ENCODE measurements at places on chromosomes 1 and 21.

DNA sequence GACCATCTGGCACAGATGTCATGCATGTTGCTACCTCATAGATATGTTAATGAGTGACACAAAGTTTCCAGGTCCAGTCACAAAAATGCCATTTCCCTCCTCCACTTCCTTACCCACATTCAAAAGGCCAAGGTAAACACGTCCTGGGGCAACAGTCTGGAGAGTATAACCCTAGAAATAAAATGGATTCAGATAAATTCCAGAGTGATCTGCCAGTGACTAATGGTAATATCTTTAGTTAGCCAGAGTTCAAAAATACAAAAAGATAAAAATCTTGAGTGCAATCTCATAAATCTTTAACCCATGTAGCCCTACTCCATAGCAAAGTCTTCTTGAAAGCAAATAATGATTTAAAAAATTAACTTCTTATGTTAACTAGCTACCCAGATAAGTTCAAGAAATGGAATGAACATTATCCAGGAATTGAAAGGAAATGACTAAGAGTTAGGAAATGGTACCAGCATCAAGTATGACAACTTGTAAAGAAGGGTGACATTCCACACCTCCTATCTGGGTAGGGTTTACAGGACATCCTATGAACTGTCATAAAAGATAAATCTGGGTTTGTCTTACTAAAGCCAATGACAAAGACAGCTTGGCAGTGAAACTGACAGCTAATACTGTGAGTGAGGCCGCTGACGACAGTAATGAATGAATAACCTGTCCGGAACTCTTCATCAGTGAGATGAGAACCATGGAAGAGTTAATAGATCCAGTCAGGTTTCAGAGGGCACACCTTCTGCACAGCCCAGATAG, 18.1 kb downstream of the RGS2 start:
- DNase-seq: no peak

DNA sequence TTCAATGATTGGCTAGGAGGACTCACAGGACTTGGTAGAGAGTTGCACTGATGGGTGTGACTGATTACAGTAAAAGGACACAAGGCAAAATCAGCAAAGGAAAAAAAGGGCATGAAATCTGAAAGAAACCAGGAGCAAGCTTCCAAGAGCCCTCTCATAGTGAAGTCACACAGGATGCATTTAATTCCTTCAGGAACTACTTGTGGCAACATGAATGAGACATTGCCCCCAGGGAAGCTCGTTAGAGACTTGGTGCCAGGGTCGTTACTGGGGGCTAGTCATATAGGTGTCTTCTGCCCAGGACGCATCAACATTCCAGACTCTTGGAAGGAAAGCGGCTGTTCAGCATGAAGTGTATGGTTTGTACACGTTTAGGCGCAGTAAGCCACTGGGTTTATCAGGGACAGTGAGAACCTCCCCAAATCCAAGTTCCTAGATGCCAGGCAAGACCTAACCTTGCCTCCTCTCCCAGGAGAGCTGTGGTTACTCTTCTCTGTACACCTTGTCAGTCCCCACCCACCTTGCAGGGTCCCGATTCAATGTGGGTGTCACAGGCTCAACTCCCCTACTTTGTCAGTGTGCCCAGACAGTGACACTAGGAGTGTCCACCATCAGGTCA, 26.0 kb upstream of the C2CD2 start:
- DNase-seq: no peak

GRCh38 chr1:57218487-57219079, 205.3 kb downstream of the DAB1 start:
- no peak for DNase-seq

DNA sequence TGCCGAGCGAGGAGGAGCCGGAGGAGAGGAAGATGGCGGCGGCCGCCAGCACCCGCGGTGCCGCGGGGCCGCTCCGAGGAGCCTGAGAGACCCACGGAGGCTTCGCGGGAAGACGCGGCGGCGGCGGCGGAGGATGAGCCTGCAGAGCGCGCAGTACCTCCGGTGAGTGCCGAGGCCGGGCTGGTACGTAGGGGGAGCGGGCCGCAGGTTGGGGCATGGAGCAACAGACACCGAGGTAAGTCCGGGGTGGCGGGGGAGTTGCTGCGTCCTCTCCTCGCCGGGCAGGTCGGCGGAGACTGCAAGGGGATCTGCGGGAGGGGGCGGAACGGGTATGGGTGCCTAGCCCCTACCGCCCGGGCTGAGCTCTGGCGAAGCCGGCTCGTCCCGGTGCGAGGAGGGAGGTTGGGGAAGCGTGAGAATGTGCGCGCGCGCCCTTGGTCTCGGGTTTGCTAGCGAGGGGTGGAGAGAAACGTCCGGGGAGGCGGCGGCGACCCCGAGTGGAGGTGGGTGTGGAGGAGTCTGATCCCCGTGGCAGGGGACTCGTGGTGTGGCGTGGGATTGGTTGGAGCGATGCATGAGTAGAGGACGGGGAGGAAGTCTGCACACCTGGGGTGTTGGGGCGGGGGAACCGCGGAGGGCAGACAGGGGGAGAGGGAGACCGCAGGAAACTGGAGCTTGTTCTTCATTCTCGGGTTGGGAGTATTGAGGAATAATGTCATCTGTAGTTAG, at the start of gene SMG7:
TSS of gene SMG7 (plus strand) at position 12 of the 729 bp plus-strand sequence. CDS start at position 134, 122 bp downstream.
- DNase-seq: peak; percentile 13

- no peak for DNase-seq
Observed at GRCh38 chr1:219460896-219461815, 151.7 kb downstream of the ZC3H11B start.

- DNase-seq: no peak
Observed at GRCh38 chr1:41805771-41806471, 112.8 kb downstream of the HIVEP3 start.

GRCh38 chr1:17998889-17999288, 108.7 kb upstream of the IGSF21 start:
- DNase-seq: no peak

- DNase-seq: no peak
Observed at GRCh38 chr1:206693029-206693428, 8.3 kb downstream of the MAPKAPK2 start.

DNA sequence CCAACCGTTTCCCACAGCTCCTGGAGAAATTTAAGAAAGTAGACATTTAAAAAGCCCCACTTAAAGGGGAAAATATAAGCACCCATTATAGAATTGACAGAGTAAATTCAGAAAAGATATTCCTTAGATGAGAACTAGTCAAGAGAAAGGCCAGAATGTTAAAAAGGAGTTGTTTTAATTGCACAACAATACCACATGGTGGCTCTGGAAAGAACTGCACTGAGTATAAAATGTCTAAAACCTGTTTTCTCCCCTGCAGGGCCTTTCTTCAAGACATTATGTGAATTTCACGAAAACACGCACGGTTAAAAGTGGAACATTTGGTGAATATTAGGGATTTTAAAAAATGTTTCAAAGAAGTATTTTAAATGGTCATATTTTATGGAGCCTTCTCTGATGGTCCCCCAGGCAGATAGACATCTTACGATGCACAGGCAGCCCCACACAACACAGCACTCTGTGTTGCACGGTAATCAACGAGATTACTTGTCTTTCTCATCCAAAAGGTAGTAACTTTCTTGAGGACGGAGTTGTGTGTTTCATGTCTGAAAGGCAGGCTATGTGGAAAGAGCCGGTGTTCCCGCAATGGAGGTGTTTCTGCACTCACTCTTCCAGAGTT, 101.9 kb downstream of the PRRX1 start:
- DNase-seq: no peak

- DNase-seq: no peak
Observed at GRCh38 chr1:204357551-204358490, 1.9 kb downstream of the PLEKHA6 start.

DNA sequence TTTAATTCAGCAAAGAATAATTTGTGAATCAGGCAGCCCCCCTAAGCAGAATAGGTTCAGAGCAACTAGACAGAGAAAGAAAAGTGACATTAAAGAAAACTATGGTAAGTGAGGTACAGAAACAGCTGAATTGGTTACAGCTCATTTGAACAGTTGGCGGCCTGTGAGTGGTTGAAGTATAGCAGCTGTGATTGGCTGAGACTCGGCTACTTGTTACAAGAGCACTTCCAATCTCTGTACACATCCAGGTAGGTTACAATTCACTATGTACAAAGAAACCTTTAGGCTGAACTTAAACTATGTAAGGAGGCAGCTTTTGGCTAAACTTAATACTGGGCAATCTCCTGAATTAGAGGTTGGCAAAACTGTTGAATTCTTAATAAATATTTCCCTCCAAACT, 171.1 kb upstream of the LHX8 start:
- DNase-seq: no peak

- DNase-seq: no peak
Observed at GRCh38 chr1:157562515-157562914, 10.2 kb upstream of the FCRL5 start.

- DNase-seq: no peak
Observed at GRCh38 chr21:42644223-42645208, 8.9 kb upstream of the PDE9A start.

GRCh38 chr1:88783145-88783544, 99.1 kb downstream of the PKN2 start:
- DNase-seq: no peak

GRCh38 chr1:161978011-161978790, 45.5 kb downstream of the OLFML2B start:
- no peak for DNase-seq

- DNase-seq: no peak
Observed at GRCh38 chr1:7745783-7746182, 25.3 kb upstream of the VAMP3 start.

- DNase-seq: no peak
Observed at GRCh38 chr21:46211786-46212720, 16.5 kb downstream of the LSS start.

- DNase-seq: no peak
Observed at GRCh38 chr1:109621379-109622136, 1.9 kb downstream of the AMPD2 start.

DNA sequence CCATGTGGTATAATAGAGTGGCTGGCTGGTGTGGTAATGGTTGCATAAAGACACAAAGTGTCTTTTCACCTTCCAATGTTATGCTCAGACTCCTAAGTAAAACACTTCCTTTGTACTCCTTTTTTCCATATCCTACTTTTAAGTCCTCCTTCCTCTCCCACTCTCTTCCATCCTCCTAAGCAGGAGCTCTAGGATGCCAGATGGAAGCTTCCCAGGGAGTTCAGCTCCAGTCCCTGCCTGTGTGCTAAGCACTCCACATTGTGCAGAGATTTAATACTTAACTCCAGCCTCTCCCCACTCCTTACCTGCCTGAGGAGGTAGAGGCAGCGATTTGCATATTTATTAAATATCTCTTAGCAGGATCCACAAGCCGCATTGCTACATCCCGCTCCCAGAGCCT, 60.5 kb upstream of the IGSF21 start:
- no peak for DNase-seq

- DNase-seq: no peak
Observed at GRCh38 chr21:41523175-41523574, 15.2 kb upstream of the TMPRSS2 start.

- no peak for DNase-seq
Observed at GRCh38 chr1:24107462-24108138, 4.3 kb downstream of the MYOM3 start.

DNA sequence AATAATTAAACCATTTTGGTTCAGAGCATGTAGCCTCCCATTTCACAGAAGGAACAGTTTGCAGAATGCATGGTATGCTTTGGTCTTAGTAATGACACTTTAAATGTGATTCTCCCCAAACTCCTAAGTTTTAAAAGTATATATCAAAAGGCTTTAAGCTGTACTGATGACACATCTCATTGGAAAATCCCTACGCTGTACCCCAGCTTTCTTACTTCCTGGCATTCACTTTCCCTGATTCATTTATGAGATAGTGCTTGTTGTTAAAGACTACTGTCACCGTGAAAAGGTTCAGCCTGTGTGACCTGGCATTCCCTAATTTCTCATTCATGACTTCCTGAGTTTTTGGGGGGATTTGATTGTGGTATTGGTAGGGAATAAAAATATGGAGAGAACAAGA, 53.4 kb downstream of the MPZL1 start:
- no peak for DNase-seq

GRCh38 chr1:202623075-202623474, 87.2 kb downstream of the SYT2 start:
- DNase-seq: no peak

- no peak for DNase-seq
Observed at GRCh38 chr1:18926315-18927081, 24.1 kb upstream of the ALDH4A1 start.

DNA sequence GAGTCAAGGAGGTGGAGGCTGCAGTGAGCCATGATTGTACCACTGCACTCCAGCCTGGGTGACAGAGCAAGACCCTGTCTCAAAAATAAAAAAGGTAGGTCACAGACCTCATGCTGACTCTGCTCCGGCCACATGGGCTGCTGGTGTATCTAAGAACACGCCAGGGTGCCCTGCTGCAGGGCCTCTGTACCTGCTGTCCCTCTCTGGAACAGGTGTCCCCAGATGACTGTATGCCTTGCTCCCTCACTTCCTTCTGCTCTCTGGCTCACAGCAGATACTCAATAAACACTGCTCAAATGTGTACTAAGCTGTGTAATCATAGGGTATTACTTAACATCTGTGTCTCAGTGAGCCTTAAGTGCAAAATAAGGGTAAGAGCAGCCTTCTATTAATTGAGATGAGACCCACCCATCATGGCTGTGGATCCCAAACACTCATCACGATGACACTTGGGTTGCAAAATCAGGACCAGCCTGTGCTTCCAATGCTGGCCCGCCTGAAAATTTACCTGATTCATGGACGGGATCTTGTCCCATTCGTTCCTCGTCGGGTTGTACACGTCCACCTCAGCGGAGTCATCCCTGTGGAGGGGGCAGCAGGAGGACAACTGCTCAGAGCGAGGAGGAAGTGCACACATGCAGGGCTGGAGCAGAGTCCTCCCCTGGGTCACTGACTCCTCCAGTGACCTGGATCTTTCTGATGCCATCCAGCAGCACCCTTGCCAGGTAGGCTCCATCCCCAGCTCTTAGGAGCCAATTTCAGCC, 7.5 kb downstream of the KLHL21 start:
- no peak for DNase-seq

DNA sequence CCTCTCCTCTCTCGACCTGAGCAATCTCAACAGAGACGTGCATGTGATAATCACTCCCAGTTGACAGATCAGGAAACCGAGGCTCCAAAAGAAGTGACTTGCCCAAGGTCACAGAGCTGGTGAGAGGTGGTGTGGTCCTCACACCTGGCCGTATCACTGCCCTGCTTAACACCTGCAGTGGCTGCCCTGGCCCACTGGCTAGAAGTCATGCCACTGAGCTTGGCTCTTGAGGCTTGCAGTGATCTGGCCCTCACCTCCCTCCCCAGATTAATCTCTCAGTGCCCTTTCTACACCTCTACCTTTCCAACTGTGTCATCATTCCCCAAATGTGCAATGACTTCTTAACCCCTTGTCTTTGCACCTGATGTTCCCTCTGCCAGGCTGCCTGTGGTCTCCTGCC, 38.8 kb downstream of the CDCP2 start:
- DNase-seq: no peak
